ENCODE measurements at places on chromosomes 2 and 18.
A peak's percentile ranks its signal among the peaks of the same experiment; 100 is the strongest.

DNA sequence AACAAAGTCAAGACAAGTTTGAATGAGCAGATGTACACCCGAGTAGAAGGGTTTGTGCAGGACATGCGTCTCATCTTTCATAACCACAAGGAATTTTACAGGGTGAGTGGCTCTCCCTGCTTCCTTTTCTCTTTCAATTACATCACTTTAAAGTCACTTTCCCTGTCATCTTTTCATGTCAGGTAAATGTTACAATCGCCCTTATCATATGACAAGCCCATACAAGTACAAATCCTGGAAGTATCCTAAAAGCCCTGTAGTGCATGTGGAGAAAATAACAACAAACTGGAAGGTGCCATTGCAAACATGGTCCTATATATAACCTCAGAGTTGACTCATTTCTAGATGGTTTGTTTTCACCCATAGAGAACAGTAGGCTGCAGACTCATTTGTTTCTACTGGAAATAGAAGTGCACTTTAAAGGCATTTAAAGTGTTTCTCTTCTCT, 126.0 kb downstream of the SP100 start:
- no peak for DNase-seq

DNA sequence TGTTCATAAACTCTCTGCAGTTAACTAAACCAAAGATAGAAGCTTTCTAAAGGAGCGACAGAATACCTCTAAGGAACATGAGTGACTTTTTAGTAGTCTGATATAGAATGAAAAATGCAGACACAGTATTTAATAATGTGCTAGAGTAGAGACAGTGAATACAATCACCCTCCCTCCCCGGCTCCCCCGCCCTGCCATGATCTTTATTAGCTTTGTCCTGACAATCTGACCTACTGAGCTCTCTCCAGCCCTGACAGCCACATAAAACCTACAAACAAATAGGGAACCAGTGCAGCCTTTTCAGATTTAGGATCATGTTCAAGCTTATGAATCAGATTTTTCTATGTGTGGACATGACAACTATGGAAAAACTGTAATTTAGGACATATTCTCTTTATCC, 777.6 kb upstream of the FANCL start:
- DNase-seq: no peak

GRCh38 chr18:28961669-28962228, 784.8 kb upstream of the CDH2 start:
- no peak for DNase-seq

GRCh38 chr2:113213061-113213930, 39.5 kb downstream of the PSD4 start:
- DNase-seq: no peak

- no peak for DNase-seq
Observed at GRCh38 chr2:12931186-12931844, 214.6 kb downstream of the TRIB2 start.

DNA sequence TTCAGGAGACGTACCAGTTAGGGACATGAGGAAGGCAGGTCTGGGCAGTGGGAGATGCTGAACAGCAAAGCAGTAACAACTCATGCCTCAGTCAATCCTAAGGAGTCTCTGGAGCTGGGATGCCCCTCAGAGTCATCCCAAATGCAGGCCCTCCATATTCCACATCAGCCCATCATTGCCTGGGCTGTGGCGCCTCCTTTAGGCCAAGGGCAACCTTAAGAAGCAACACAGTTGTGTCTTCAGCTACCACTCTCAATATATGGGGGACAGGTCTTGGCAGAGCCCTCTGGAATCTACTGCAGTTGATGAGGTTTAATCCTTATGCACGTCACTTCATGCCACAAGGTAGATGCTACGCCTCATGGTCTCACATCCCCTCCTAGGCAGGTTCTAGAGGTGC, 682.0 kb upstream of the RAB6C start:
- no peak for DNase-seq

- no peak for DNase-seq
Observed at GRCh38 chr2:101921319-101921952, 70.3 kb upstream of the IL1R2 start.

- DNase-seq: no peak
Observed at GRCh38 chr2:111049792-111050640, 70.7 kb upstream of the BCL2L11 start.

- no peak for DNase-seq
Observed at GRCh38 chr2:181459621-181460021, 2.4 kb downstream of the ITGA4 start.

GRCh38 chr2:26982102-26982742, 11.8 kb downstream of the MAPRE3 start:
- DNase-seq: peak; percentile 34

GRCh38 chr2:1081451-1082225, 131.0 kb downstream of the SNTG2 start:
- DNase-seq: no peak

DNA sequence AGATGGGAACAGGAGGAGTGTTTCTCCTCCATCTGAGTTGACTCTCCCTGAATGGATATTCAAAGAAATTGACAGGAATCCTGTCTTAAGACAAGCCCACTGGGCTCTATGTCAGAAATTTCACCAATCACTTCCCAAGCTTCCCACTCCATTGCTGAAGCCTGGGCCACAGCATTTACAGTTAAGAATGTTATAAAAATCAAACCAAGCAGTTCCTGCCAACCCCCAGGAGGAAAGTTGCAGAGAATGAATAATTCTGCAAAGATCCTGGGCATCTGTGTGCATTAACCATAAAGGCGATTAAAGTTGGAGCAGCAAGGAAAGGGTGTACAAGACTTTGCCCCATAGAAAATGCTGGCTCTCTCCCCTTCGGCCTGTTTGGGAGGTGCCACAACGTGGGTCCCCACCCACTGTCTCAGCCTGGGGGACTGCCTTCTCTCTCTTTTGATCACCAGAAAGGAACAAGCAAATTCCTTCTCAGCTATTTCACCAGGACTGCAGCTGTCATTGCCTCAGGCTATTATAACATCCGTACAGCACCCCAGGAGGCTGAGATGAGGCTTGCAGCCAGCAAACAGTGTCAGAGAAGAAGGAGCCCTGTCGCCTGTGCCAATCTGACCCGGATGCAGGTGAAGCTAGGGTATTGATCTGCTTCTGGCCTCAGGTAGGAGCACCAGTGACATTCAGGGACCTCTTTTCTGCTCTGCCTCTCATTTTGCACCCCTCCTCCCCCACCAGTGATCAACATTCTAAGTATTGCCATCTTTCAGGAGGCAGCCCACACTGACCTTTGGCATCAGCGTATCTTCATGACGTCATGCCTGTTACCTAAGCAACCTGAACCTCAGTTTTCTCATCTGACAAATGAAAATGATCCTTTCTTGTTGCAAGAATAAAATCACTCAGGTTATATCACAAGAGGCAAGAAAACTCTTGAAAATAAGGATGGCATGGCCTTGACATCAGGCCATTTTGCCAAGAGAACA, 219.0 kb downstream of the SH3BP4 start:
- DNase-seq: no peak

DNA sequence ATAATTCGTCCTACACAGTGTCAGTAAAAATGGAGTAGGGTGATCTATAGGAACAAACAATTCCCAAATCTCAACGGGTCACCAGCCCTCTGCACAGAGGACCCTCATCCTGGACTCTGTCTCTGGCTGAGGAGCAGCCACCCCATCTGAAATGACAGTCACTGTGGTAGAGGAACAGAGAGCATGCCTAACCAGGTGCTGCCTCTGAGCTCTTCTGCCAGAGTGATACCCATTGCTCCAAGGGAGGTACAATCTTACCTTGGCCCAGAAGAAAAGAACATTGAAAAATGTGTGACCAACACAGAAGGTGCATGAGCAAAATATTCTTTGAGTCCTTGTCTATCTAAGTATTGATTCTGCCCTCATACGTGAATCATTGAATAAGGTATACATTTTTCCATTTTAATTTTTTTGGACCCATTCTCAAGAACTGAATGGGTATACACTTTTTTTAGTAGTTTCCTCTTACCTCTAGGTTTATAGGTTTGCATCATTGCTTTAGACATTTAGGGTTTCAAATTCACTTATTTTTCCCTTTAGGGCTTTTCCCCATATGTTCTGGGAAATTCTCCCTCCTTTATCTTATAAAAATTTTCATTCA, 8.7 kb downstream of the SP140 start:
- no peak for DNase-seq

DNA sequence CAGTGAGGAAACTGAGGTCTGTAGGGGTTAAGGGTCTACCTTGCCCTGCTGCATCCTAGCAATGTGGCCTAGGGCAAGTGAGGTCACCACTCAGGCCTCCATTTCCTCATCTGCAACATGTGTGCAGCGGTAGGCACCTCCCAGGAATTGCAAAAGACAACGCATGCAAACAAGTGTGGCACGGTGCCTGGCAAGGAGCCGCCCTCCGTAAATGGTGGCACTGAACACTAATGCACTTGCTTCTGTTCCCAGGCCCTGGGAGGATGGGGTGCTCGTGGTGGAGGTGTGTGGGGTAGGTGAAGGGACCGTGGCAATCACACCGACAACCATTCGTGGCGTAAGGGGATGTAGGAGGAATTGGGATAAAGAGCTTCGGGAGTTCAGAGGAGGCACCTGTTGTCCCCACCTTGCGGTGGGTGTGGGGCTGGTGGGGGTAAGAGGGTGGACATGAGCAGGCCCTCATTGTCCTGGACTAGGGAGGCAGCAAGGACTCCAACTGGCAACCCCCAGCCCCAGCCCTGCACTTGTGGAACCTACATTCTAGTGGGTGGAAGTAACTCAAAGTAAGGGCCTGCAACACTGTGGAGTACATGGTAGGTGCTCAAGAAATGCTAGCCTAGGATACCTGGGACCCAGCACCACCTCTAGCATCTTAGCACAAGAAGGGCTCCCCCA, 26.0 kb downstream of the ATOH8 start:
- DNase-seq: no peak

DNA sequence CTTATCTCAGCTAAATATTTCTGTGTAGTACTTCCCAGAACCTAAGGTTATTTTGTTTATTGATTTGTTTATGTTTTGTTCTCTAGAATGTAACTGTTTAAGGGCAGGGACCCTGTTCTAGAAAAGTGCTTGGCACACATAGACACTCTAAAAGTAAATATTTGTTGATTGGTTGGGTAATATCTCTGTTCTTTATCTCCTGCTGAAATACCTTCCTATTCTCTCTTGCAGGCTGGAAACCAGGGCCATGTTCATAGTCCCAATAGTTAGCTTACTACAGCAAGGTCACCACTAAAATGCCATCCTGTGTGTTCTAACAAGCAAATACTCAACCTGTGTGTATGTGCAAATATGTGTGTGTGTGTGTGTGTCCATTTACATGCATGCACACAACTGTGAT, 375.6 kb upstream of the MEIS1 start:
- DNase-seq: no peak
